ENCODE measurements at places on chromosomes 1 and 21.

GRCh38 chr1:5601516-5601915 lies 390.7 kb downstream of the NPHP4 start:
- DNase-seq, result no peak

GRCh38 chr1:160978510-160978927 lies 23.9 kb upstream of the ITLN2 start:
- no peak for DNase-seq

GRCh38 chr1:89556726-89557444 lies 32.3 kb downstream of the LRRC8B start:
- no peak for DNase-seq

DNA sequence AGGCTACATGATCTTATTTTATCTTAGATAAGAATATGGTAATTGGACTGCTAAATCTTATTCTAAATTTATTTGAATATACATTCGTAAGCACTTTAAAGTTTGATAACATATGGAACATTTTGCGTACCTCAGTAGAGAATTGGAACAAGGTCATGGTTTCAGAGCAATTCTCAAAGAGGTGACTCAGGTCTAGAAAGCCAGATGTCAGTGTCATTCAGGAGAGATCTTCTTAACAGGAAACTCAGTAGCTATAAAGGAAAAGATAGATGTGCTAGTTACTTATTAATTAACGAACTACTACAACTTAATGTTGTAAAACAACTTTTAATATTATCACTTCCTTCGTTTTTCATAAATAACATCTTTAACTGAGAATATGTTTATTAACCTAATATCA lies 142.5 kb downstream of the USP25 start:
- no peak for DNase-seq

GRCh38 chr1:7026169-7026568 lies 240.9 kb downstream of the CAMTA1 start:
- DNase-seq, result no peak

Data from GM19239 (cell line).